ENCODE measurements at places on chromosomes 16 and 17.

- DNase-seq, result no peak
Measured at GRCh38 chr16:80100186-80100585, 440.6 kb upstream of the DYNLRB2 start.

- no peak for DNase-seq
Measured at GRCh38 chr16:64346080-64346479, 775.8 kb downstream of the CDH11 start.

GRCh38 chr17:68544111-68544915, 32.1 kb downstream of the PRKAR1A start:
- DNase-seq, result no peak

DNA sequence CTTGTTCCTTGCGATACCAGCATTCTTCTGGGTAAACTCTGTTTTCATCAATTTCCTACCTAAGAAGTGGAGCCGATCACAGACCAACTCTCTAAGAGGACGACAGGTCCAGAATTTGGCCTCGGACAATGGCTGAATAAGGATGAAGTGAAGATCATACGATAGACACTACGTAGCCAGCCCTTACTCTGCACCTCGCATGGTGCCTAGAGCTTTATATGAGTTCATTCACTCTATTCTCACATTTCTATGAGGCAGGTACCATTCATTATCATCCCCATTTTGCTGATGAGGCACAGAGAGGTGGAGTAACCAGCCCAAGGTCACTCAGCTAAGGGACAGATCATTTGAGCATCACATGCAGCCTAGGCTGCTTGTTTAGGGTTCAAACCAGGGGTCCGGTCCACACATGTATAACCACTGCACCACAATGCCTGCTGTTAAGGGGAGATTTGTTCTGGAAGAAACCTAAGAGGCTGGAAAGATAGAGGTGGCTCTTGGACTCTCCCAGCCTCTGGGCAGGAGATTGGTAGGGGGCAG, 78.6 kb downstream of the MYH11 start:
- DNase-seq, result no peak

DNA sequence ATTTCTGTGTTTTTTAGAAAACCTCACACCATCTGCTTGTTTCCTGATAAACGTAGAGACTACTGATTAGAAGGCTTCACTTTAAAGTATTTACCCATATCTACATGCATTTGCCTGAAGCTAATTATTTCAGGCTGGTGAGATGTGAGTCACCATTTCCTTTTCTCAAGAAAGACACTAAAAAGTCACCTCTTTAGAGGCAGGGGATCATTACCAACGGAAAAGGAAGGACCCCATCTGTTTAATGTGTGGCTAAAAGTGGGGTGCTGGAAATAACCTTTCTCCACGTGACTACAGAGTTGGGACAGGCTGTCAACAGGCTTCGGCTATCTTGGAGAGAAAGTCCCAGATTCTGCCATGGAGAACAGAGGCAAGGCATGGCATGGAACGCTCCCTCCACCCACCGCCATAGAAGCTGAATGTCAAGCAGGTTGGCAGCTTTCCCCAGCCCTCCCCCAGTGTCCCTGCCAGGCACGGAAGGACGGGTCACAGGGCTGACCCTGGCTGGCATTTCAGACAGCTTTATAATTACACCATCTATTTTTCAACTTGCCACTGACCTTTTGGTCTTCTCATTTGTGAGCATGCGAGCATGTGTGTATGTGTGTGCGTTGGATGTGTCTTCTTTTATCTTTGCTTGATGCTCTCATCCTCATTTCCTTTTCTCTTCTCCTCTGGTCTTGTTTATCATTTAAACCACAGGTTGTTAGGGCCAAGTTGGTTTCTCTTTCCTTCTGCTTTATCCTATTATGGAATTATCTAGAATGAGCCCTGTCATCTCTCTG, 157.0 kb downstream of the CPPED1 start:
- DNase-seq, result no peak

GRCh38 chr17:58993311-58993710, 113.4 kb downstream of the TRIM37 start:
- DNase-seq, result no peak

GRCh38 chr16:68948230-68948910, 105.0 kb downstream of the TANGO6 start:
- DNase-seq, result no peak

GRCh38 chr17:2485543-2485942, 26.1 kb downstream of the METTL16 start:
- no peak for DNase-seq

DNA sequence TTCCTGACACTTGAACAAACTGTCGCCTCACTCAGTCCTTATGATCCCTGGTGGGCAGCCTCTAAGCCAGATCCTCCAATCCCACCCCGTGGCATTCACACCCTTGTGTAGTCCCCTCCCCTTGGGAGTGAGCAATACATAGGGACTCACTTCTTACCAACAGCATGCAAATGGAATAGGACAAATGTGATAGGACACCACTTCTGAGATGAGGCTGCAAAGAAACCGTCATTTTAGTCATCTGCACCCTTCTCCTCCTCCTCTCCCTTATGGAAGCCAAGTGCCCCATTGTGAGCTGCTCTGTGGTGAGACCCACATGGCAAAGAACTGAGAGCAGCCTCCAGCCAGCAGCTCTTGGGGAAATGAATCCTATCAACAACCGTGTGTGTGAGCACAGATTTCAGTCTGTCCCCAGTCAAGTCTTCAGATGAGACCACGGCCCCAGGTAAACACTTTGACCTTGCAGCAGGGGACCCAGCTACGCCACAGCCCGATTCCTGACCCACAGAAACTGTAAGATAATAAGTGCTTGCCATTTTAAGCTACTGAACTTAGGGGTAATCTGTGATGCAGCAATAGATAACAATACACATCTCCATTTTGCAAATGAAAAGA, 46.9 kb downstream of the ZFHX3 start:
- DNase-seq, result no peak

DNA sequence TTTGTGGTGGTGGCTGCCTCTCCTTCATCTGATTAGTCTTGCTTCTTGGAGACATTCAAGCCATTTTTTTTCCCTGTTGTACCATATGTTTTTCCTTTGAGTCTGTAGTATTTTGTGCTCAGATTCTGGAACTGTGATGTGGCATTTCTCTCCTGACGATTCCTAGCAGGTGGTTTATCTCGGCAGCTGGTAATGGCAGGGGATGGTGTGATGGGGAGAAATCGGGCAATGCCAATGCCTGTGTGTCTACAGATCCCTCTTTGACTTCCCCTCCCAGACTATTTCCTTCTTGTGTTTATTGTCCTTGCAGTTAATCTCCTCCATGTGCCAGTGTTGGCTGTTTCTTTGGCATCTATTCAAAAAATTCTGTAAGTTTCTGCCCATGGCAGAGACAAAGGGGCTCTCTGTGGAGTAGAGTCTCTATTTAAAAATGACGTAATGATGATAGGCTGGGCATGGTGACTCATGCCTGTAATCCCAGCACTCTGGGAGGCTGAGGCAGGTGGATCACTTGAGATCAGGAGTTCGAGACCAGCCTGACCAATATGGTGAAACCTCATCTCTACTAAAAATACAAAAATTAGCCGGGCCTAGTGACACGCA, 90.2 kb upstream of the ERCC4 start:
- no peak for DNase-seq

GRCh38 chr17:50190293-50190602, 11.2 kb downstream of the COL1A1 start:
- DNase-seq, result no peak

DNA sequence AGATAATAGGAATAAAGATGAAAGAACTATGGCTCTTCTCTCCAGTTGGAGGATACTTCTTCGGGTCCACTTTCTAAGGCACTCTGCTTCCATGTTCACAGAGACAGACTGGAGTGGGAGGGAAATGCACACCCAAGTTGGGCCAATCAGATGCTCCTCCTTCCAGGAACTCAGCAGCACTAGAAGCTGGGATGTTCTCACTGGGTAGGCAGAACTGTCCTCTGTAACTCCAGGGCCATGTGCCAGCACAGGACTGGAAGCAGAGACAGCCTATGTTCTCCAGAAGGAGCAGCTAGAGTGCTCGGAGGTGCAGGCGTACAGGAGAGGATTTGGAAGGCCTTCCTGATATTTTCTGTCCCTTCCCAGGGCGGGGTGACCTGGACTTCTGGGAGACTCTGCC, 49.9 kb upstream of the SREBF1 start:
- no peak for DNase-seq

GRCh38 chr16:25633549-25633948, 58.2 kb upstream of the HS3ST4 start:
- DNase-seq, result no peak

DNA sequence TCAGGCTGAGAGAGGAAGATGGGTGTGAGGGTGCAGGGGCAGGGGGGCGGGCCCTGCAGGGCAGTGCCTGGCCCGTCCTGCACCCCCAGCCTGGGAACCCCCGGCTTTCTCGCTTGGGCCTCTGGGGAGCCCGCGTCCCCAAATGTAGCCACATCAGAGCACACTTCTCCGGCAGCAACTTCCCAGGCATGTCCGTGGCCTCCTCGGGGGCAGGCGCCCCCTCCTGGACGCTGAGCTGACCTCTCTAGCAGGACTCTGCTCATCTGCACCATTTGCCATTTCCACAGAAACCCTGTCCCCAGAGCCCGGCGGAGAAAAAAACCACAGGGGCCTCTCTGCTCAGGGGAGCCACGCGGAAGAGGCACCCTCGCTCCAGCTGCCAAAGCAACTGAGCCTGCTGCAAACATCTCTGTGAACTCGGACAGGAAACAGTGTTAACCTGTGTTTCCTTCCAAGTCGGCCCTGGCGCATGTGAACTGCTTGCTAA, 63.4 kb downstream of the KLHDC4 start:
- DNase-seq, result peak; percentile 22

DNA sequence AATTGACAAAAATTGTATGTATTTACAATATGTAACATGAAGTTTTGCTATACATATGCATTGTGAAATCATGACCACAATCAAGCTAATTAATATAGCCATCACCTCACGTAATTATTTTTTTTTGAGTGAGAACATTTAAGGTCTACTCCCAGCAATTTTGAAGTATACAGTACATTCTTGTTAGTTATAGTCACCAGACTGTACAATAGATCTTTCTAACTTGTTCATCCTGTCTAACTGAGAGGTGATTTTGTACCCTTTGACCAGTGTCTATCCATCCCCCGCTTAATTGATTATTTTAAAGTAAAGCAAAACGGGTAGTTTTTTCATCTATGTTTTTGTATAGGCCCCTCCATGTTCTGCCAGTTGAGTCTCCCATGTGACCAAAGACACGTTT, 30.3 kb downstream of the NTN1 start:
- no peak for DNase-seq

- DNase-seq, result no peak
Measured at GRCh38 chr16:85026703-85027102, 892 bp upstream of the KIAA0513 start.

DNA sequence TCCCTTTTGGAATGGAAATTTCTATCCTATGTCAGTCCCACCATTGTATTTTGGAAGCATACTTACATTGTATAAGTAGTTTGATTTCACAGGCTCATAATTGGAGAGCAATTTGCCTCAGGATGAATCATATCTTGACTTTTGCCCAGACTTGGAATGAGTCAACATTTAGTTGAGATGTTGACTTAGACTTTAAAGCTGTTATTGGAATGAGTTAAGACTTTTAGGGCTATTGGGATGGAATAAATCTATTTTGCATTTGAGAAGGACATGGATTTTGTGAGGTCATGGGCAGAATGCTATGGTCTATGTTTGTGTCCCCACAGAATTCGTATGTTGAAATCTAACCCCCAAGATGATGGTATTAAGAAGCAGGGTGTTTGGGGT, 12.2 kb upstream of the ZNF594 start:
- no peak for DNase-seq

GRCh38 chr17:79339321-79339720, 264.7 kb downstream of the ENGASE start:
- DNase-seq, result no peak

DNA sequence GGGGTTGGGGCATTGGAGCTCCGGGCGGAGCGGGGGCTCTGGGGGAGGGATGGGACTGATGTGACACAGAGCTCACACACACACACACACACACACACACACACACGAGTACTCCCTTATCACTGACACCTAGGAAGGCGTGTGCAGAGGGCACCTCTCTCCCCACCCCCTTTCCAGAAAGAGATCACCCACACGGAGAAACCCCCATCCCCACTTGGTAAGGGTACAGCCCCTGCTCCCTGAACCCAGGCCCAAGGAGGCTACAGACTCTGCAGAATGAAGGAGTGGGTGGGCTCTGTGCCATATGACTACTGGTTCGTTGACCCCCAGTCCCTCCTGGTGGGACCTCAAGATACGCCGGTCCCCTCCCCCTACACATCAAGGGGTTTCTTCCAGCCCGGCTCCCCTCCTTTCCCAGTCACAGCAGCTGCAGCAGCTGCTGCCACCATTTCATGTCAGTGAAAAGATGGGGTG, 8.7 kb upstream of the ARHGAP23 start:
- no peak for DNase-seq
